ENCODE measurements at places on chromosomes 3 and 15.

GRCh38 chr3:170233530-170233929 lies 11.3 kb downstream of the PRKCI start:
- no peak for DNase-seq

- DNase-seq = no peak
Measured at GRCh38 chr3:122974764-122975162, 52.8 kb downstream of the SEMA5B start.

DNA sequence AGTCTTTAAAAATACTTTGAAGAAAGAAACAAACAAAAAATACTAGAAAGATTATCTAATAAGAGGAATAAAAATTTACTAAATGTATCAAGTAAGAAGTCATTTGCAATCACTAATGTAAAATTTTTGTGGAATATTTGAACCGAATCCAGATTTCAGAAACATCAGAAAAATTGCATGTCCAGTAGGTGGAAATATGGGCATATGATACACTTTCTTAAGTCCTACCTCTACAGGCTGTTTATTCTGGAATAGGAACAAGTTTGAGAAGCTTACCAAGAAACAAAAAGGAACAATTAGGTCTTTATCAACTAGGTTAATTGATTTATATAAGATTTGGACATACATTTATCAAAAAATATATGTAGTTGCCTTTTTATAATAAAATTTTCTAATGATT lies 292.9 kb upstream of the ROBO1 start:
- DNase-seq = no peak

GRCh38 chr15:42973114-42973513 lies 52.5 kb upstream of the TTBK2 start:
- DNase-seq = no peak

GRCh38 chr3:157824281-157824680 lies 281.9 kb downstream of the SHOX2 start:
- no peak for DNase-seq

DNA sequence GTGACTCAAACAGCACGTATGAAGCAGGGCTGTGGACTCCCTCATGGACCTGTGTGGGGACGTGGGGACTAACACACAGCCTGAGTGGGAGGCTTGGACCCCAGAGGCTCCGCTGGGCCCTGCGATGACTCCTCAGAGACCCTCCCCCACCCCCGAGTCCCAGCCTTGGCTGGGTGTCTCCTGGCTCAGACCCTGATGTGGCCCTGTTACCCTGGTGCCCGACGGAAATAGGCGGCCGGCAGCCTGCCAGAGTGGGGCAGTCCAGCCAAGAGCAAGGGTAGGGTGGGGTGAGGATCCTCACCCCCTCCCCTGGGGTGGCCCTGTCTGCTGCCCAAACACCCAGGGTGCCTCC lies 15.3 kb downstream of the TNK2 start:
- no peak for DNase-seq

DNA sequence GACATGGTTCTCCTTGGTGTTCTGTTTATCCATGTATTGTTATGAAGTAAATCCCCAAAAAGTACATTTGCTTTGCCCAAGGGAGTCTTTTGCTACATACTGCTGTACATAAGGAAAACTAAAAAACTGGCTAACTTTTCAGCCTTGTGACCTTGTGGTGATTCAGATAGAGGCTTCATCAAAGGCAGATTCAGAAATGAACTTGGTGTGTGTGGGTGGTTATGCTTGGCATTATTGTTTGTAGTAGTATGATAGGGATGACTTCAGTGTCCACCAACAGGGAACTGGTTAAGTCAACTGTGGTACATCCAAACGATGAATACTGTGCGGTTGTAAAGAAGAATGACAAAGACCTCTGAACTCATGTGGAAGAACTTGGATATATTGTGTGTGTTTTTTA lies 75.6 kb upstream of the CHRNB4 start:
- DNase-seq = no peak

DNA sequence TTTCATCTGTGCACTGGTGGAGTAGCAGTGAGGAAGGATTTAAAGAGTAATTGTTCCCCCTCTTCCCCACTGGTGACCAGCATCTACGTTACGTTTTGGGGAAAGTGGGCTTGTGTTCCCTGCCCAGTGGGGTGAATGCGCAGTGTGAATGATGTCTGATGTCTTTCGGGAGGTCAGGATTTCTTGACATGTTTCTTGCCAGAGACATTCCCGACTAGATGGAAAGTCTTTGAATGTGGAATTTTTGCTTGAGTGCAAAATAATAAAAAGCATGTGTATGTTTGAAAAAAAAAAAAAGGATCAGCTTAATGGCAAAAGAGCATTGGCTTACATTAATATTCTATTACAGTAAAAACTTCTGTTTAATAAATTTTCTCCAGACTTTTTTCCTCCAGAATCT lies 632.2 kb downstream of the FOXP1 start:
- no peak for DNase-seq

DNA sequence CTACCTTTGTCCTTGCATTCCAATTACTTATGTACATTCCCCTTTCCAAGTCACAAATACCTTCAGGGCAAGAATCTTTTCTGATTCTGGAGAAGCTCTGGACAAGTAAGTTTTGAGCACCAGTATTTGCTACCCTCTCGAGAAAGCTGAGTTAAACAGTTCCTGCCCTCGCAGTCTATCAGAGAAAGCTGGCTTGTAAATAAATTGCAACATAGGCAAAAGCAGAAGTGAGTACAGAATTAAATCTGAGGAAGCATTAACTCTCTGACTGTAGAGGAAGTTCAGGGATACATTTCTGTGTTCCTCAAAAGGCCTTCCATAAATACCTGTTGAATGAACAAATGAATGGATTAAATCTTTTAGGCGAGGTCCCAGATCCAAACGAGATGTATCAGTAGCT lies 1.2 kb downstream of the OSBPL11 start:
- DNase-seq = no peak

- DNase-seq = no peak
Measured at GRCh38 chr3:20007960-20008359, 4.1 kb downstream of the PP2D1 start.

DNA sequence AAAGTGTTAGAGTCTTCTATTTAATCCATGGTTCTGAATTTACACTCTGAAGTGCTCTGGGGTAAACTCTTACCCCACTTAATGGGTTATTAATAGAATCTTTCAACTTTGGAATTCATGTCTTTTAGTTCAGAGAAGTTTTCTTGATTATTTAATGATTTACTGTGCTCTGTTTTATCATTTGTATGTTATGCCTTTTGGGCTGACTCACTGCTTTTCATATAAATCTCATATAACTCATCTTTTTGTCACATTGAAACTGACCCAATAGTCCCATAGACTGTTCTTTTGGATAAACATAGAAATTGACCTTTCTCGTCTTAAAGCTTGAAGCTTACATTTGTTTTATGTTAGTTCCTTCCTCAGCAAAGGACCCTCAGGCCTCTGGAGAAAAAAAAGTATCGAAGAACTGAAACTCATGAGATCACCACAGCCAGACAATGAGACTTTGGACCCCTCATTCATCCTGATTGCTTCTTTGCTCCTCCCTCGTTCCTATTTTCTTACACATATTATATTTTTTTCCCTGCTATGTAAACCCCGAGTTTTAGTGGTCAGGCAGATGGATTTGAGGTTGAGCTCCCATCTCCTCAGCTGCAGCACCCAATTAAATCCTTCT lies 229.1 kb upstream of the CBLB start:
- DNase-seq = no peak

GRCh38 chr15:90177012-90177411 lies 24.1 kb upstream of the SEMA4B start:
- no peak for DNase-seq

GRCh38 chr3:190620886-190621608 lies 107.2 kb downstream of the IL1RAP start:
- DNase-seq = no peak

DNA sequence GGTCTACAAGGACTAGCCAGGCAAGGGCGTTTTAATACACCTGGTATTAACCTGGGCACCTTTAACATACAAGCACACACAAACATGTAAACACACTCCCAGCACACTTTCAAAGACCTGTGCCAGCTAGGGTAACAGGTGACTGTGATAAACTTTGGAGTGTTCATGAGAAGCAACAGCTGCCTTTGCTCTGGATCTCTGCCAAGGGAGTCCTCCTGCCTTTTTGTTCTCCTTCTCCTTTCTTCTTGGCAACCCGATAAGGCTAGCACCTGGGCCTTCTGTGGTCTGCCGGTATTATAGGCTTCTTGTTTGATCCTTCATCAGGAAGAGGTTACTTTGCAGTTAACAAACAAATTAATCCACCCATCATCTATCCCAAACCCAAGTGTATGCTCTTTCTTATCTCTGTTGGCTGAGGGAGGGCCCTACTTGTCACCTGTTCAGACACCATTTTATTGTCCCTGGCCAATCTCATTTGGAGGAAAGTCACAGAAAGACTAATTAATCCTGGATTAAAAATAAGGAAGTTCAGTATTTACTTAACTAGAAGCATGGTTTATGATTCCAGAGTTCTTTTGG lies at the start of gene RETNLB:
Gene RETNLB (minus strand): TSS at position 7 of the 579 bp plus-strand sequence. CDS start 225 bp downstream, outside the sequence.
- no peak for DNase-seq

DNA sequence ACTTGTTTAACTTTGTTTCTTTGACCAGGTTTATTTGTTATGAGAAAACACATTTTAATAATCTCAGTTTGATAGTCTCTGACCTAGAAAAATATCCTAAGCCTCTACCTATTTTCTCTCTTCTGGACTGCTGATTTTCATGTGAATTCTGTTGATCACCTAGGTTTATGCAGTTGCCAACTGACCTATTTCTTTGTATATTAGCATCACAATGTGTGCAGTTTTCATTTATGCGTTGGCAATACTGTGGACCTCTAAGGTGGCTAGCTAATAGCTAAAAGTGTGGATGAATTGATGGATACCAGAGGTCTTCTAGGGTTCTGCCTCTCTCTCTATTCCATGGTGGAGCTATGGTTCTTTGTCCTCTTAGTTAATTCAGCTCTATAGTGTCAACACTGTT lies 72.1 kb downstream of the LRRC49 start:
- DNase-seq = no peak

- no peak for DNase-seq
Measured at GRCh38 chr15:86571873-86572272, 492.2 kb downstream of the AGBL1 start.

Measured in stimulated activated CD8-positive, alpha-beta memory T cell treated with anti-CD3 and anti-CD28 coated beads, Interleukin-15, amount 100 ng/mL, for 24 hours (primary cell).